Activated naive CD8-positive, alpha-beta T cell treated with anti-CD3 and anti-CD28 coated beads, Interleukin-2, amount 10 ng/mL, durations not matched to agents 7 days and 5 days (primary cell): ENCODE measurements at places on chromosomes 6 and 20.

GRCh38 chr6:52929321-52930164 is 20.0 kb upstream of the GSTA3 start:
- peaks cover 8% of the 10 kb centered on the region for H3K27me3 ChIP-seq
- no peaks in the 10 kb centered on the region for H3K36me3 ChIP-seq
- H3K4me3 ChIP-seq, result no peak overlapping the region
- H3K27ac ChIP-seq, result no peak overlapping the region
- DNase-seq, result no peak

DNA sequence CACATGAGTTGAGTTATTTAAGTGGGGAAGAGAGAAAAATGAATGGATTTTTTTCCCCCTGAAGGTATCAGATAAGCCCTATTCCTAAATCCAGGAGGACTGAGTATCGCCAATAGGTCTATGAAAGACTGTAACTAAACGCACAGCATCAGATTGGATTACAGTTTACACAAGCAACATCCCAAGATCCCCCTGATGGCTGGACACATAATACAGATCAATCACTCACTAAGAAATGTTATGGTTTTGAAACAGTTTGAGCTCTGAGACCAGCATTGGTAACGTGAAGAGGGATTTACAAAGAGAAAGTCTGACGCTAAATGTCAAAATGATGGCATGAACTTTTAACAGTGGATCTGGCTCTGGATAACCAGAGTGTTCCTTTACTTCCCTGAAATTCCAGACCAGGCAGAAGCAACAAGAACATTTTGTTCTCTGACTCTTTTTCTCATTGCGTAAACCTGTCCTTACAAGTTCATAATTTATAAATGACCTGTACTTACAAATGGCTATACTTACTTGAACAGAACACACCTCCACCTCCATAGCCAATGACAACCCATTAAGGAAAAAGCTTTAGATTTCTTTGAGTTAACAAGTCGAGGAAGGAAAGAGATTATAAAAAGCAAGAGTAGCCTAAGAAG is 131.8 kb upstream of the BEND3 start:
- DNase-seq, result no peak
- no peak overlapping the region for H3K4me3 ChIP-seq
- H3K27me3 ChIP-seq, result no peaks in the 10 kb centered on the region
- H3K4me1 ChIP-seq, result no peaks in the 10 kb centered on the region
- peaks cover 2% of the 10 kb centered on the region for H3K36me3 ChIP-seq

DNA sequence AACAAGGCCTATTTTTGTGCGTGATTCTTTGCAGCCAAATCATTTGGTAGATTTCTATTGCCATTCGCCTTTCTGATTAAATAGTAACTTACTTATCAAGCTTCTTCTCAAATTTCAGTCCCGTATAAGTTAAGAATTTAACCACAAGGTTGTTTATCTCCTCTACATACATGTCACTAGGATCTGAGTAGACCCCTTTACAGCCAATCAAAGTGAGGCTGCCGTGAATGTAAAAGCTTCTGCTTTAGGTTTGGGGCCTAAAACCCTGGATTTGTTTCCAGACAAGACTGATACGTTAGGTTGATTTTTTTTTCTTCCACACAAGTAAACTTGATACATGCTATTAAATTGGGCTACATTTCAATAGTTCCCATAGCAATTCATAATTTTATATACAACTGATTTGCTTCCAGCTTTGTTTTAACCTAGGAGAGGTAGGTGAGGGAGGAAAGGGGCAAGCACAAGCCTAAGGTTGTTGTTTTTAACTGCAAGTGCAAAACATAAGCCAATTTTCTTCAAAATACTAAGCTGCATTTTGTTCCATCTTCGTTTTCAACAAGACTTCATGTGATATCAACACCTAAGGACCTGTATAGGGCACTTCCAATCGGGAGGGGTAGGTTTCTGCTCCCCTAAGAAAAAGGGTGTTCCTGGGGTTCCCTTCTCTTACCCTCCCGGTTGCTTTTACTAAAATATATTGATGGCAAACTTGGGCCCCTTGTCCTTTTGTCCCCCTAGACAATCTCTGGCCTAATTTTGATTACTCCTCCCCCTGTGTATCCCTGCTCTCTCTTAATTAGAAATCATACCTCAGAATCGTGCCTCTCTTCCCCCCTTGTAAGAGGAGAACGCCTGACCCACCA is 1.7 kb downstream of the RANBP9 start:
- H3K4me3 ChIP-seq, result peak overlapping the region; percentile 98
- H3K27me3 ChIP-seq, result no peaks in the 10 kb centered on the region
- peak overlapping the region; percentile 93 for H3K27ac ChIP-seq
- no peak for DNase-seq
- H3K4me1 ChIP-seq, result peaks cover 26% of the 10 kb centered on the region
- H3K36me3 ChIP-seq, result peaks cover 13% of the 10 kb centered on the region

DNA sequence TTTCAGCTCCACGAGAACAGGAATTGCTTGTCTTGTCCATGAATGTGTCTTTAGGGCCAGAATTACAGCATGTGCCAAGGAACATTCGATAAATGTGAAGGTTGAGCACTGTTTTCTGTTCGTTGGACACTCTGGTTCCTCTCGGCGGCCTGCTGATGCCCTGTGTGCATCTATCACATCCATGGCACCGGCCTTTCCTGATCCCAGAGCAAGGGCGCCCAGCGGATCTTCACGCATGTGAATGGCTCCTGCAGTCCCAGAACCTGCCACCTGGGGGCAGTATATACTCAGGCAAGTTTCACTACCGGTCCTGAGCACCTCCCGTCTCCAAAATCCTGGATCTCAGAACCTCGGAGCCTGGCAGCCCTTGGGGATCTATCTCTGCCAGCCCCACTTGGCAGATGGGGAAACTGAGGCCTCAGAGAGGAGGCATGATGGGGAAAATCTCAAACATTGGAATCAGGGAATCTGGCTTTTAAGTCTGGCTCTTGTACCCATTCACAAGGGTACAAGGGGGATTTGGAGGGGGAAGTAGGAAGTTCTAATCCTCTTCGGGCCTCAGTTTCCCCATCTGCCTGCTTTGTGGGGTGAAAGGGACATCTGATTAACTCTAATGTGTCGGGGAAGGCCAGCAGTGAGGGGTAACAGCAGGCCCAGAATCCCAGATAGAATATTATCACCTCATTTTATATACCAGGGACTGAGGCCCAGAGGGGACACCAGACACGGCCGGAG is 4.3 kb upstream of the CEBPB start:
- peak; percentile 89 for DNase-seq
- H3K4me1 ChIP-seq, result peaks cover 3% of the 10 kb centered on the region
- H3K27ac ChIP-seq, result no peak overlapping the region
- no peak overlapping the region for H3K4me3 ChIP-seq

GRCh38 chr20:56211051-56211450 is 37.5 kb upstream of the MC3R start:
- H3K4me1 ChIP-seq, result no peaks in the 10 kb centered on the region
- no peak overlapping the region for H3K4me3 ChIP-seq
- H3K27ac ChIP-seq, result no peak overlapping the region
- H3K27me3 ChIP-seq, result peaks cover 7% of the 10 kb centered on the region
- no peaks in the 10 kb centered on the region for H3K36me3 ChIP-seq

DNA sequence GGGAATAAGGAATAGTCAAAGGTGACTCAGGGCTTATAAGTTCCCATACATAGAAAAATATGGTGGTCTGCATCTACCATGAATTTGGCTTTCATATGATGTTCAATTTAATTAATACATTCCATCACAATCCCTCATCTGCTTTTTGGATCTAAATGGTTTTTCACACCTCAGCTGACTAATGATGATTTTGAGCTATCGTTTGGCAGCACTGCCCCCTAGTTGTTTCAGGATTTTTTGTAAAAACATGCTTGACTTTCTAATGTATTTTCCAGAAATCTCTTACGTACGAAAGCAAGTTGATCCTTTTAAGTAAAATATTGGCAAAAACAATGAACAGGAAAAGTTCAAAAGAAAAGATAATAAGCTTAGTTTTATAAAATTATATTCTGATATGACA is 408.6 kb upstream of the ADGRB3 start:
- no peak overlapping the region for H3K27ac ChIP-seq
- no peaks in the 10 kb centered on the region for H3K36me3 ChIP-seq
- no peak overlapping the region for H3K4me3 ChIP-seq
- no peak for DNase-seq
- H3K27me3 ChIP-seq, result no peaks in the 10 kb centered on the region
- no peaks in the 10 kb centered on the region for H3K4me1 ChIP-seq

- no peaks in the 10 kb centered on the region for H3K27me3 ChIP-seq
- DNase-seq, result no peak
- no peak overlapping the region for H3K4me3 ChIP-seq
- H3K4me1 ChIP-seq, result no peaks in the 10 kb centered on the region
- H3K36me3 ChIP-seq, result no peaks in the 10 kb centered on the region
- H3K27ac ChIP-seq, result no peak overlapping the region
These were observed 606.0 kb downstream of the HDGFL1 start for GRCh38 chr6:23175391-23175790.

DNA sequence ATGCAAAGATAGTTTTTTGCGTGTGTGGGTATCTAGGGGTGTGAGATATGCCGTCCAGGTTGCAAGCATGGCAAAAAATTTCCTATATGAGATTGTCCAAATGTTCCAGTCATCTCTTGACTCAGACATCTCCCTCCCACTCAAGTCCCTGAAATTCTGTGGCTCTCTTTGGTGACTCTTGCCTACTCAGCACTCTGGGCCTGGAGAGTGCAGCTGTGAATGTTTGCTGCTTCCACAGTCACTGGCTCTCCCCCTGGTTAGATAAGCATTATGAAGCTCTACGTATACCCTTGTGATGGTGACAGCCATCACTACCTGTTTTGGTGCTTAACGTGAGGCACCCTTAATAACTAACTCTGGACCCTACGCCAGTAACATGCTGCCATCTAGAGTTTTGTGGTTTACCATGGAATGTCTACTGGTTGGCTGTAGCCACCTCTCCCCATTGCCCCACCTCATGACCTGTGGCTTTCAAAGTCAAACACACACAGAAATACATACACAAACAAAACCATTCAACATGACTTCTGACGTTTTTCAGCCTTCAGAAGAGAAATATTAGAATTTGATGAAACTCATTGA is 621.9 kb upstream of the CITED2 start:
- H3K27ac ChIP-seq, result no peak overlapping the region
- no peaks in the 10 kb centered on the region for H3K36me3 ChIP-seq
- no peaks in the 10 kb centered on the region for H3K27me3 ChIP-seq
- H3K4me1 ChIP-seq, result no peaks in the 10 kb centered on the region
- no peak for DNase-seq
